ENCODE measurements at places on chromosomes 6 and 20. TPM values are rescaled to one million over a fixed set of nuclear protein-coding genes. Genes with fewer than 3 reads are reported as not detected.

GRCh38 chr6:118444796-118445195, 103.3 kb upstream of the PLN start:
- DNase-seq, result no peak

The PET117 gene
- total RNA-seq, result 15.6 TPM

DNA sequence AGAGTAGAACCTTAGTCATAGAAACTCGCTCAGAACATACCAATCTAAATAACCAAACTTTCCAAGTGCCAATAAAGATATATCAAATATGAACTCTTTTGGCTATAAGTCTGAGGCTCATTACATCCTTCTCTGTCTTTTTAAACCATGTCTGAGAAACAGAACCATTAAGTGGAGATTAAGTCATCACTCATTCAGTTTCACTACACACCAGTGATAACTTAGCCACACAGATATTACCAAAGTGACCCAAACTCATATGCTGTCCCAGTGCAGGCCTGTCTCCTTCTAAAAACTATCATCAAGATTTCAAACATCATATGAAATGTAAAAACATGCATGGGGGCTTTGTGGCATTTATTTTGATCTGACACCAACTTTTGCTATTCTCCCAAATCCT, 12.0 kb downstream of the GCLC start:
- DNase-seq, result no peak

The SLC39A7 gene
- 63.1 TPM for total RNA-seq

The INSM1 gene
- total RNA-seq, result 7.4 TPM

DNA sequence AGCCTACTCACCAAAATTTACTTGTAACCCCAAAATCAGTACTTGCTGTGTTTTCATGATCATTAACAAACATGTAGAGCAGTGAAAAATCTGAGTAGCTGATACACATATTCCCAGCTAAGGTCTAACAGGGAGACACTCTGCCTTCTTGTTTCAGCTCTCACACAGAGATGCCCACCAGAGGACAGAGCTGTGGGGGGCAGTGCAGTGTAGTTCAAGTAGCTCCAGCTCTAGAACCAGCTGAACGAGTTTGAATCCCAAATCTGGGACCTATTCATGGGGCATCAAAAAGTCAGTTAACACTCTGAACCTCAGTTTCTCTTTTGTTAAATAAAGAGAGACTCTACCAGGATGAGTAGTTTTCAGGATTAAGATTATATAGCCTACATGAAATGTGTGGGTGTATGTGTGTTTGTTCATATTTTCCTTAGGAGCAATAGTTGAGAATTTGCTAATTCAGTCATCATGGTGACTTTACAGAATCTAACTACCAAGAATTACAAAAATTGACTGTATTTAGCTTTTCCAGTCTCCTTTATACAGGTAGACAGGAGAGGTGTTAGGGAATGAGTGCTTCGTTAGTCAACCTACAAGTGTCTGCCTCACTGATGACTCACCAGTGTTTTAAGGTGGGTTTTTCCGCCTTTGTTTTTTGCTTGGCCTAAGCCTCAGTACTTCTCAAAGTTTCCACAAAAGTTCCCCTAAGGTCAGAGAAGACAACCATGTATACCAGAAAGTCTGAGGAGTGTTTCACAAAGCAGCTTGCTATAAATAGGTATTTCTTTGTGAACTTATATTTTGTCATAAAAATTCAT, 164.0 kb upstream of the RUNX2 start:
- no peak for DNase-seq

The HUS1B gene
- total RNA-seq, result 1.1 TPM

The DEFB132 gene
- total RNA-seq, result not detected

DNA sequence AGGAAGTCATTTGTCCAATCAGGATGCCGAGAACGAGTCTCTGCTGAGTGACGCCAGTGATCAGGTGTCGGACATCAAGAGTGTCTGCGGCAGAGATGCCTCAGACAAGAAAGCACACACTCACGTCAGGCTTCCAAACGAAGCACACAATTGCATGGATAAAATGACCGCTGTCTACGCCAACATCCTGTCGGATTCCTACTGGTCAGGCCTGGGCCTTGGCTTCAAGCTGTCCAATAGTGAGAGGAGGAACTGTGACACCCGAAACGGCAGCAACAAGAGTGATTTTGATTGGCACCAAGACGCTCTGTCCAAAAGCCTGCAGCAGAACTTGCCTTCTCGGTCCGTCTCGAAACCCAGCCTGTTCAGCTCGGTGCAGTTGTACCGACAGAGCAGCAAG, 281.5 kb downstream of the TSHZ2 start:
- no peak for DNase-seq

DNA sequence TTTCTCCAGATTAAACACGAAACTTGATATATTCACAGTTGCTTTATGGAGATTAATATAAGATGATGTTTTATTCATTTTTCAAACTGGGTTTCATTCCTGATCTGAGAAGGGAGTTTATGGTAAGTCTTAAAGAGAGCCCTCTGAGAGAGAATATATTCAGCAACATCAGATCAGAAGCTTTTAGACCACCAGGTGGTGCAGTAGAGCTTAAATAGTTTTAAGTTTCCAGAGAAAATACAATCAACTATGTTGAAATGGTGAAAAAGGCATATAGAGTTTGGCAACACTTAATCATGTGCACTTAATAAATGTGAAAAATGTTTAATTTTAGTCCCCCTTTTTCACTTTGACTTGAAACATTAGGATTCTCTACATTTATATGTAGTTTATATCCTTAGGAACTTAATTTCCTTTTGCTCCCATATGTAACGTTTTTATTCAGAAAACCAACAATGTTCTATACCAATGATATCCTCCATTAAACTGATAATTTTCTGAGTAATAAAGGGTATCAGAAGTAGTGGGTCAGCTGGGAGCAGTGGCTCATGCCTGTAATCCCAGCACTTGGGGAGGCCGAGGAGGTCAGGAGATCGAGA, 86.4 kb upstream of the CLDN20 start:
- no peak for DNase-seq

The MYBL2 gene
- 78.3 TPM for total RNA-seq

DNA sequence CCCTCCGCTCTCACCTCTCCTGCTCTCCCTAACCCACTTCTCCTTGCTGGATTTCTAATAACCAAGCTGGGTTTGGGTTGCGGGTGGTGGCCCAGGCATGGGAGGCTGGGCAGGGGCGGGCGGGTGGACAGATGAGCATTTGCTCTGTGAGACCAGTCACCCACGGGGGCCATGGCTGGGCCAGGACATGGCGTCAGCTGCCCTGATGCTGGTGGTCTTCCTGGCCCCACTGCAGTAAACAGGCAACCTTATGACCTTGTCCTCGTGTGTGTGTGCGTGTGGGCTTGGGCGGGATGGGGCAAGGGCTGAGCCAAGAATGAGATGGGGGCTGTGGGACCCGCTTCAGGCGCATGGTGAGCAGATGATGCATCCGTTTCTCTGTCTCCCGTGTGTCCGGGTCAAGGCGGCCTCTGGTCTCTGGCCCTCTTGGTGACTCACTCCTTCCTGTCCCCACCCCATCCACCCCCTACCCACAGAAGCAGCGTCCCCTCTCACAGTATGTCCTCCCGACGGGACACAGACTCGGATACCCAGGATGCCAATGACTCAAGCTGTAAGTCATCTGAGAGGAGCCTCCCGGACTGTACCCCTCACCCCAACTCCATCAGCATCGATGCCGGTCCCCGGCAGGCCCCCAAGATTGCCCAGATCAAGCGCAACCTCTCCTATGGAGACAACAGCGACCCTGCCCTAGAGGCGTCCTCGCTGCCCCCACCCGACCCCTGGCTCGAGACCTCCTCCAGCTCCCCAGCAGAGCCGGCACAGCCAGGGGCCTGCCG, 41.4 kb upstream of the MYL9 start:
- no peak for DNase-seq

The CFB gene
- total RNA-seq, result 0.31 TPM

DNA sequence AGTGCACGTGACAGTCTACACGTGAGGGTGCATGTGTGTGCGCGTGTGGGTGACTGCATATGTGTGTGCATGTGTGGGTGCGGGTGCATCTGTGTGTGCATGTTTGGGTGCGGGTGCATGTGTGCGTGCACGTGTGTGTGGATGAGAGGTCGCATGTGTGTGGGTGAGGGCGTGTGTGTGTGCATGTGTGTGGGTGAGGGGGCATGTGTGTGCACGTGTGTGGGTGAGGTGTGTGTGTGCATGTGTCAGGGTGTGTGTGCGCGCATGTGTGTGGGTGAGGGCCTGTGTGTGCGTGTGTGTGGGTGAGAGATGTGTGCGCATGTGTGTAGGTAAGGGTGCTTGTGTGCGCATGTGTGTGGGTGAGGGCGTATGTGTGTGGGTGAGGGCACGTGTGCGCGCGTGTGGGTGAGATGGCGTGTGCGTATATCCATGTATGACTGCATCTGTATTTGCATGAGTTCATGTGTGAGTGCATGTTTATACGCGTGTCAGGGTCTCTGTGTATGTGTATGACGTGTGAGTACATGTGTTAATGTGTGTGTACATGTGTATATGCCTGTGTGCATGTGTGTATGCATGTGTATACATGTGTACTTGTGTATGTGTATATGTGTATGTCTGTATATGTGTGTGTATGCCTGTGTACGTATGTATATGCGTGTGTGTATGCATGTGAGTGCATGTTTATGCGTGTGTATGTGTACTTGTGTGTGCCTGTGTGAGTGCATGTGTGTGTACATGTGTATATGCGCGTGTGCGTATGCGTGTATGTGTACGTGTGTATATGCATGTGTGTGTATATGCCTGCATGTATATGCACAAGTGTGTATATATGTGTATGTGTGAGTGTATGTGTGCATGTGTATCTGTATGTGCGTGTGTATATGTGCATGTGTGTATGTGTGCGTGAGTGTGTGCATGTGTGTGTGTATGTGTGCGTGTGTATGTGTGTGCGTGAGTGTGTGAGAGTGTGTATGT, 4.1 kb upstream of the LIME1 start:
- DNase-seq, result no peak

DNA sequence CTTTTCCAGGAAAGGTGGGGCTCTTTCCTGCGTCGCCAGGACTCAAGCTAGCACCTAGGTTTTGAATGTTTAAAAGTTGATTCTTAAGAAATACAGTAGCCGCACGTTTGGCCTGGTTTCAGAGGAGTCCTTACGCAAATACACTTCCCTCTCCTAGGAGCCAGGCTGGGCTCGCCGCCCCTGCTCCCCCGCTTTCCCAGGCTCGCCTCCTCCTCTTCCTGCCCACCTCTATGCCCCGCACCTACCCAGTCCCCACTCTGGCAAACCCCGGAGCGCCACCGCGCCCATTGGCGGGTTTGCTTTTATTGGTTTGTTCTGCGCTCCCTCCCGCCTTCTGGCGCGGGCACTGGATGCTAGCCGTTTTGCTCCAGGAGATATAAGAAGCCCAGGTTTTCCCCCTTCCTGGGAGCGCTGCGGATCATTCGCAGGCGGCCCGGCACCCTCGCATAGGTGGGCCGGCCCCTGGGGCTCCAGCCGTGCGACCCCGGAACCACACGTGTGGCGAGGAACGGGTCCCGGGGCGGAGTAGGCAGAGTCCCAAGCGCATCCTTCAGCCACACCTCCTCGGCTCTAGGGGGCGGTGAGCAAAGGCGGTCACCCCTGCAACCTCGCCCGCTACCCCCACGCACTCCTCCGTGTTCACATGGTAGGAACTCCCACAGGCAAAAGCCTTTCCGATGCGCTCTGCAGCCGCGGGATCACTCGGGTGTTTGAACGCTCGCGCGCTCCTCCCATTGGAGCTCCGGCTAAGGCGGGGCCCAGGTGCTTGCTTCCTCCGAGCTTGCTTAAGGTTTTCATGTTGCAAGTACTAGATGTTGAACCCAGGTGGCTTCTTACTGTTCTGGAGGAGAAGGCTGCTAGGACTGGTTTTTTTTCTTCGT, 119.0 kb downstream of the RTN4IP1 start:
- DNase-seq, result peak; percentile 68

GRCh38 chr6:42086046-42087035, 36.0 kb downstream of the TAF8 start:
- no peak for DNase-seq

The FYN gene
- total RNA-seq, result 491 TPM

DNA sequence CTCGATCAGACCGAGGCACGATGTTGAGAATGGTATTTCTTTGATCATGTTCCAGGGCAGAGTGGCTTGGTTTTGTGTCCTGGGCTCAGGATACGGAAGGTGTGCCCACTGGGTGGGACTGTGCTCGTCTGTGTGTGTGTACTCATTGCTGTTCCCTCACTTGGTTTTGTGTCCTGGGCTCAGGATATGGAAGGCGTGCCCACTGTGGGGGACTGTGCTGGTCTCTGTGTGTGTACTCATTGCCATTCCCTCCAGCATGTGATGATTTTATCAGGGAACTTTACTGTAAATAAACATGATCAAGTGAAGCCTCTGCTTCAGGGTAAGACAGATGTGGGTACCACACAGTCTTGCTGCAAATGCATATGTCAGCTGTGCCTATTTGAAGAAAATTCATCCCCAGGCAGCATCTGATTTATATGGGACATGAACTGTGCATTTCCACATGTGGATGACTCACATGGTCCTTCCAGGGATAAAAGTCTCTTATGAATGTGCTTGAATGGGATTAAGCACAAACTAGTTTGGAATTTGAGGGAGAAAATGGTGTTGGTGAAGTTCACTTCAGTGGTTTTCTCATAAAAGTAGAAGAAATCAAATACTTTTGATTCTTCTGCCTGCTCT, 274.3 kb downstream of the QKI start:
- no peak for DNase-seq

The MATN4 gene
- total RNA-seq, result not detected

The CALHM5 gene
- not detected for total RNA-seq

The SDCBP2 gene
- 4.7 TPM for total RNA-seq

- no peak for DNase-seq
These were observed 67.1 kb downstream of the EDN1 start for GRCh38 chr6:12356983-12357972.

The TFAP2C gene
- not detected for total RNA-seq

DNA sequence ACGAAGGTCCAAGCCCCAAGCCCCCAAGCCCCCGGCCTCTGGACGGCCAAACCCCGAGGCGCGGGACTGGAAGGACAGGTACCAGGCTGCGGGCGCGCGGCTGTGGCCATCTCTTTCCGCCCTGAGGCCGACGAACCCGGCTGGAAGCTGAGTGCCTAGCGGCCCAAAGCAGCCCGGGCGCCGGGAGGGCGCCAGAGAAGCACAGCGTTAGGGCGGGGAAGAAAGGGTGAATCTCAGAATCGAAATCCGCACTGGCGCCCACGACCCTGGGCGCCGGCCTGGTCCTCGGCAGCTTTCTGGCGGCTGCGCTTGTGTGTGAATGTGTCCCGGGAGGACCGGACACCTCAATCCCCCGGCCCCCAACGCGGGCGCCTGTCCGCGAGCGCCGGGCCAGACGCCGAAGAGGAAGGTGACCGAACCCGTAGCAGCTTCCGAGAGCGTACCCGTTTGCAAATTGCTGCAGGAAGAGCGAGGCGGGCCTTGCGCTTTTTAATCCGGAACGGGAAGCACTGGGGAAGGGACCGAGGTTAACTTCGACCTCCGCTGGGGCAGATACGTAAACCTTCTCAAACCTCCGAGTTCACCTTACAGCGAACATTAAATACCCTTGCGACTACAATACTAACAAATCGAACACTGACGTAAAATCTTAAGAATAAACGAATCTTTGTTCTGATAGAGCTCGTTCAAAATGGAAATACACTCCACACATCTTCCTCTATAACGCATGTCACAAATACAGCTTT, 2.9 kb downstream of the NRN1 start:
- DNase-seq, result no peak

The CST3 gene
- total RNA-seq, result 5.3 TPM

Data from CD8-positive, alpha-beta memory T cell (primary cell).